ENCODE measurements at places on chromosomes 3 and 15.

DNA sequence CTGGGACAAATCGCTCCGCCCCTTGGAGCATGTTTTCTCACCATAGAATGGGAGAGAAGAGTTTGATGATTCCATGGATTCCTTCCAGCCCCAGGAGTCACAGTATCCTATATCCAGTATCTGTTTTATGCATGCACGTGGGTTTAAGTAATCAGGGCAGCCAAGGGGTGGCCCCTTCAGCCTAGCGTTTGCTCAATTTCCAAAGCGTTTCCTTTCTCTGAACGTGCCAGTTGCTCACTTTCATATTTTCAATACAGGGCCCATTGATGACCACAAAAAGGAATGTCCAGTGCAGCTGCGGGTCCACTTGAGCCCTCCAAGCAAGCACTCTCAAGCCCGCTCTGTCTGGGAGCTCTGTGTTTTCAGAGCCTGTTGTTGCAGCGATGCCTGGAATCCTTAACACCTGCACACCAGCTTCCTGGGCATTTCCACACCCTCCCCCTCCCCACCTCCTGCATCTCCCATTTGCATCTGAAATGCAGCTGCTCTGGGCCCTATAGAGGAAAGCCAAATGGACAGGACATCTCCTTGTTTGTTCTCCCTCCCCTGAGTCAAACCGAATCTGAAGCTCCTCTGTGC lies 164.3 kb upstream of the LPP start:
- no peak for DNase-seq

GRCh38 chr15:67184208-67184925 lies 70.1 kb downstream of the AAGAB start:
- DNase-seq, result no peak

DNA sequence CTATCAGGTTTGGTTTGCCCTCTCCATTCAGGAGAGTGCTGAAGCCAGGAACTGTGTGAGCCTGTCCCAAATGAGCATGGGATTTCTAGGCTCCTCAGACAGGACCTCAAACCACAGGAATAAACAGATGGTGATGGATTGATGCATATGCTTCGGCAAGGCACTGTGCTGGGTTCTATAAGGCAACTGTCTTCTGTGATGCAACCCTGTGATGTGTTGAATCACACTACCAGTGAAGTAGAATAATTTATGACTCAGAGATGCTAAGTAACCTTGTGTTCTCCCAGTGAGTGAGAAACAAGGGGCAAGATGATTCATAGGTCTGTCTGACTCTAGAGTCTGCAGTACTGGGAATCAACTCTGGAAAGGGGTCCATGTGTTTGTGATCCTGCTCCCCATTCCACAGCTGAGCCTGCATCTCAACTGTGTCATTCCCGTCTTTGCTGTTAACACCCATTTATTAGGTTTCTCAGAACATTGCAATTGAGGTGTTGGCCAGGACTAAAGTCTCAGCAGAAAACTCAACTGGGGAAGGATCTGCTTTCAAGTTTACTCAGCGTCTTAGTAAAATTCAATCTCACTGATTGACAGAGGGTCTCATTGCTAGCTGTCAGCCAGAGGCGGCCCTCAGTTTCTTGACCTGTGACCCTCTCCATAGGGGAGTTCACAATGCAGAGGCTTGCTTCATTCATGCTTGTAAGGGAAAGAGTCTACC lies 510.1 kb upstream of the CFAP20DC start:
- peak; percentile 97 for DNase-seq

DNA sequence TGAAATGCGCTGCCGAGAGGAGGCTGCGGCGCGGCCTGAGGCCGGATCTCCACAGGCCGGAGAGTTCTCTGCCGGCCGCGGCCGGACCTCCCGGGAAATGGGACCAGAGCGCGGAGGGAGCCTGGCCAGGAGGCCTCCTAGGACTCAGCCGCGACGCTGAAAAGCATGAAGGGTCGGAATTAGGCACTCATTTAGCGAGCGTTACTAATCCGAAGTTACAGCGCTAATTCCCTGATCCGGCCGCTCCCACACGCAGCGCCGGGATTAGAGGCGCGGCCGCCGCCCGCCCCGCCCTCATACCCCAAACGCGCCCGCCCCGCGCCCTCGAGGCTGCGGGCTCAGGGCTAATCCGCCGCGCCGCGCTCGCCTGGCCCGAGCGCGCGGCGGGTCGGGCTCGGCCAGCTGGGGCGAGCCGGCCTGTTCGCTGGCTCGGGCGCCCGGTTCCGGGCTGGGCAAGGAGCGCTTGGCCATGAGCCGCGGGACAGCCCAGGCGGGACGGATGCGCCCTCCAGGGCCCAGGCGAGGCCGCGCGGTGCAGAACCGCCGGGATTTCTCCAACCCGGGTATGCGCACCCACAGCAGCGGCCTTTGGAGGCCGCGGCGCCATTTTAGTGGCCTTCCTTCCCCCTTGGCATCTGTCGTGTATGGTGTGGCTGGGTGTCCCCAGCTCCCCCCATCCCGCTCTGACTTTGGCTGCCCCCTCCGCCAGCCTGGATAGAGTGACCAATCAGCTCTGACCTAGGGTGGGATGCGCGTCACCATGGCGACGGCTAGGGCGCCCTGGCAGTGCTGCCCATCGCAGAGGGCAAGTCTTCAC lies 36.8 kb upstream of the POLG start:
- DNase-seq, result no peak

GRCh38 chr3:25423780-25424588 lies 4.1 kb upstream of the RARB start:
- peak; percentile 74 for DNase-seq

DNA sequence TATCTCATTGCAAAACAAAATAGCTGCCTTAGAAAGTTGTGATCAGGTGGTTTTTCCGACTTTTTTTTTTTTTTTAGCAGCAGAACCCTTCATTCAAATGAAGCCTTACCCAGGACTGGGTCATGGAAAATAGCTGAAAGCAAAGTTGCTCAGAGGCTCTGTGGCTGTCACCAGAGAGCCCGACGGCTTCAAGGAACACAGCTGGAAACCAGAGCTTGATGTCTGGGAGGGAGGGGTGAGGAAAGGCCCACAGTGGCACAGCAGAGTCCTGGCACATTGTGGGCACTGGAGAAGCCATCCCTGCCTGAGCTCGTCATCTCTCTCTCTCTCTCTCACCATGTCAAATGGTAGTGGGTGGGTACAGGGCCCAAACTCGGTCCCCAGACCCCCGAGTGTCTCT lies 77.5 kb downstream of the RPN1 start:
- DNase-seq, result no peak

- DNase-seq, result peak; percentile 69
These were observed 62.9 kb downstream of the ATG7 start for GRCh38 chr3:11335056-11335608.

All from M059J (cell line).